ENCODE measurements at places on chromosomes 5 and 9.

GRCh38 chr9:127305838-127306226 lies 41.3 kb downstream of the GARNL3 start:
- DNase-seq, result no peak

DNA sequence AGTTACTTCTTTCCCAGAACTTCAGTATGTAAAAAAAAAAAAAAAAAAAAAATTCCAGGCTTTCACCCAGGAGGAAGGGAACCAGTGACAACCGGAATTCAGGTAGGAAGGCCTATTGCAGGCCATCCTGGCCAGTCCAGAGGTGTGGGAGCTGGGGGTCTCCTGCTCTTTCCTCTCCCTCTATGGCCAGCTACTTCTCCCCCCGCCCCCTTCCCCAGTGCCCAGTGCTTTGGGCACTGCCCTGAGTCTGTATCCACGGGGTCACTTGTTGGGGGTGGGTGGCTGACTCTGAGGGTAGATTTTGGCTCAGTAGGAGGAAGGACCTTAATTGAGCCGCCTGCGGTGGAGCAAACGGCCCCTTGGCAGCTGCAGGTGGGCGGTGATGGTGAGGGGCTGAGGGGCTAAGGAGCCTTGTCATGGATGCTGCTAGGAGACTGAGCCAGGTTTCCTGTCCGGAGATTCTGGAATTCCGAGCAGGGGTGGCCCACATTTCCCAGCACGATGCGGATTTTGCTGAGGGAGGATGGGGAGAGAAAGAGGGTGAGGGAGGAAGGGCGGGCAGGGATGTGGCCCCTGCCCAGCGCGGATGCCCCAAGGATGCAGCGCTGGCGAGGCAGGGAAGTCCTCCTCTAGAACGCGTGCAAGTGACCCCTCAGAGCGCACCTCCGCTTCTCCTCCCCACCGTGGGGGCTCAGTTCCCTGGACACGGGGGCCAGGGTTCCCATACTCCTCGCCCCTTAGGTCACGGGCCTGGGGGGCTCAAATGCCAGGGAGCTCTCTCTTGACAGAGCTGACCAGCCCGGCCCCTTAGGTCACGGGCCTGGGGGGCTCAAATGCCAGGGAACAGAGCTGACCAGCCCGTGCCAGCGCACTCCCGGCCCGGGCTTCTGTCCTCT lies 1.2 kb upstream of the PHF2 start:
- DNase-seq, result no peak

DNA sequence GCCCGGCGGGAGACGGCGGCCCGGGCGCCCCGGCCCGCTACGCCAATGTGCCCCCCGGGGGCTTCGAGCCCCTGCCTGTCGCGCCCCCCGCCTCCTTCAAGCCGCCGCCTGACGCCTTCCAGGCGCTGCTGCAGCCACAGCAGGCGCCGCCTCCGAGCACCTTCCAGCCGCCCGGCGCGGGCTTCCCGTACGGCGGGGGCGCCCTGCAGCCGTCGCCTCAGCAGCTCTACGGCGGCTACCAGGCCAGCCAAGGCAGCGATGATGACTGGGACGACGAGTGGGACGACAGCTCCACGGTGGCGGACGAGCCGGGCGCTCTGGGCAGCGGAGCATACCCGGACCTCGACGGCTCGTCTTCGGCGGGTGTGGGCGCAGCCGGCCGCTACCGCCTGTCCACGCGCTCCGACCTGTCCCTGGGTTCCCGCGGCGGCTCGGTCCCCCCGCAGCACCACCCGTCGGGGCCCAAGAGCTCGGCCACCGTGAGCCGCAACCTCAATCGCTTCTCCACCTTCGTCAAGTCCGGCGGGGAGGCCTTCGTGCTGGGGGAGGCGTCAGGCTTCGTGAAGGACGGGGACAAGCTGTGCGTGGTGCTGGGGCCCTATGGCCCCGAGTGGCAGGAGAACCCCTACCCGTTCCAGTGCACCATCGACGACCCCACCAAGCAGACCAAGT lies 723 bp downstream of the SNX18 start:
- DNase-seq, result no peak

DNA sequence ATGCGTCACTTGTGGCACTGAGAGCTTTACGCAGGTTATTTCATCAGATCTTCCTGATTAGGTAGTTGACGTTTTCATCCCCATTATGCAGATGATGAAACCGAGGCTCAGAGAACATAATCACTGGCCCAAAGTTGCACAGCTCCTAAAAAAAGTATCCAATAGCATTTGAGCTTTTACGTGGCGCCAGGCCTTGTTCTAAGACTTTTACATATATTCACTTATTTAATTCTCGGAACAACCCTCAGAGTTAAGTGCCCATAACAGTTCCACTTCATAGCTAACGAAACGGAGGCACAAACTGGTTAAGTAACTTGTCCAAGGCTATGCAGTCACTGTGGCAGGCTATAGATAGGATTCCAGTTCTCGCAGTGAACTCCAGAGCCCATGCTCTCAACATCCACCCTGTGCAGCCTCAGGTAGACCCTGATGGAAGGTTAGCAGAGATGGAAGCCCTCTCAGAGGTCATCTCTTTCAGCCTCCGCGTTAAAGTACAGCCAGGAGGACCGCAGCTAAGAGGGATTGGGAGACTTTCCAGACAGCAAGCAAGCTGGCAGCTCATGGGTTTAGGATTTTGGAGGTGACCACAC lies 39.3 kb downstream of the AMBP start:
- no peak for DNase-seq

- no peak for DNase-seq
These were observed 2.9 kb downstream of the SPTAN1 start for GRCh38 chr9:128555180-128555721.

DNA sequence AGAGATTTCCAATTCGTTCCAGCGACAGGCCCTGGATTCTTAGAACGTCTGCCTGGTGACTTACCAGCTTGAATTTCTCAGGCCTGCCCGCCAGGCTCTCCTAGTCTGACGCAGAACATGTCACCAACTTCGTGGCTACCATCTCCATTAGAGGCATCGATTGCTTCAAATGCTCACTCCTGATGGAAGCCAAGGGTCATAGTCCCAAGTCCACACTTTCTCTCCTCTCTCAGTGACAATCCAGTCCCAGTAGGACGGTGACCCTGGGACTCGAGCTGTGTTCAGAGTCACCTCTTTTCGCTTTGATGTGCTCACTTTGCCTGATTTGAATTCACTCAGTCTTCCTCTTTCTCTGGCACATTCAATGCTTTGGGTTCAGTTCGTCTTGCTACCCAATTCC lies 94.8 kb downstream of the GADD45G start:
- DNase-seq, result no peak

DNA sequence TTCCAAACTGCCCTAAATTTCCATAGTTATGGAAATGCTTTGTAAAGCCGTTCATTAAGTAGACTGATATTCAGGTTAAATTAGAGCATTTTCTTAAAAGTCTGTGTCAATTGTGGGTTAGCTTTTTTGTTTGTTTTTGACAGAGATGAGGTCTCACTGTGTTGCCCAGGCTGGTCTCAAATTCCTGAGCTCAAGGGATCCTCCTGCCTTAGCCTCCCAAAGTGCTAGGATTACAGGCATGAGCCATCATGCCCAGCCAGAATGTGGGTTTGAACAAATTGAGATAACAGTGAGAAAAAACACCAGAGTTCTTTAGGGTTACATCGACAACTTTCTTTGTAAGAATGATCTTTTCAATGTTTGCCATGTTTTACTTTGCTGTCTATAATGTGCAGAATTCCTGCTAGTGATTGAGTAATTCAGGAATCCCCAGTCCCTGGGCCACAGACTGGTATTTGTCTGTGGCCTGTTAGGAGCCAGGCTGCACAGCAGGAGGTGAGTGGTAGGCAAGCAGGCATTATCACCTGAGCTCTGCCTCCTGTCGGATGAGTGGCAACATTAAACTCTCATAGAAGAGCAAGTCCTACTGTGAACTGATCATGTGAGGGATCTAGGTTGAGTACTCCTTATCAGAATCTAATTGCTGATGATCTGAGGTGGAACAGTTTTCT lies 80.5 kb downstream of the RAI14 start:
- DNase-seq, result no peak

- no peak for DNase-seq
These were observed 12.9 kb downstream of the OR2V2 start for GRCh38 chr5:181160152-181160754.

- DNase-seq, result no peak
These were observed 33.4 kb downstream of the TJP2 start for GRCh38 chr9:69207503-69207902.

DNA sequence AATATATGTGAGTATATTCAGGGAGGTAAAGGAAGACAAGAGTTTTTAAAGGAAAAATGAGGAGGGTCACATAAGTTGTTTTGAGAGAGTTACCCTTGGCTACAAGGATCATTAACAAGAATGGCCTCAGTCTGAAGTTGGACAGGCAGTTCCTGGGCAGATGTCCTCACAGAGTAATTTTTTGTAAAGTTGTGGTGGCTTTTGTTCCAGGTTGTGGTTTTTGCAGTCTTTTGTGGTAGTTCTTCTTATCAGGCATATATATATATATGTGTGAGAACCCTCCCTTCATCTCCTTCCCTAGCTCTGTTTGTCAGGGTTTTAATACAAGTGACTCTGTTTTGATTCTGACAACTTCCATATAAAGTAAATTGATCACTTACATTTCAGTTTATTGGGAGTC lies 60.0 kb downstream of the CSNK1G3 start:
- no peak for DNase-seq

DNA sequence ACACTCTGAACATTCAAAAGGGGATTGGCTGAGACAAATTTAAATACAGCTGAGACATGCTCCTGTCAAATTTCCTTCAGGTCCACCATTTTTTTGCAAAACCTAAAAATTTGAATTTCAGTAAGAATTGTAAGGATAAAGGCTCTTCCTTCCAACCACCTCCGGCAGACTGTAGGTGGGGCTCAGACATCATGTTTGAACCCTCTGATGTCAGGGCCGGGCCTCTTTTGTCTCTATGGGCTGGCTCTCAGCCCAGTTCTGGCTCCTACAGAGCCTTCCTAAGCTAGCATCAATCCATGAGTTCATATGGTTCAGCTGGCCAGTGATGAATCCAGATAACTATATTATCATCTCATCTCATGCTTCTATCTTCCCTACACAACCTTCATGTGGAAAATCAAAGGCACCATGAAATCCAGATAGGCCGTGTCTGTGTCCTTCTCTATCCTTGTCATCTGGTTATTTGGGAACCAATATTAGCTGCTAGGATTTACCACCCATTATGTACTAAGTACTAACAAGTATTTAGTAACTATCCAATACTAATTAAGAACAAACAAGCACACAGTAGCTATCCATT lies 44.2 kb downstream of the NIPSNAP3B start:
- DNase-seq, result no peak

GRCh38 chr5:169875091-169875728 lies 105.1 kb downstream of the INSYN2B start:
- no peak for DNase-seq

- no peak for DNase-seq
These were observed 485.1 kb upstream of the PAPPA start for GRCh38 chr9:115668521-115668920.

GRCh38 chr5:53073348-53073747 lies 36.2 kb downstream of the MOCS2 start:
- no peak for DNase-seq

DNA sequence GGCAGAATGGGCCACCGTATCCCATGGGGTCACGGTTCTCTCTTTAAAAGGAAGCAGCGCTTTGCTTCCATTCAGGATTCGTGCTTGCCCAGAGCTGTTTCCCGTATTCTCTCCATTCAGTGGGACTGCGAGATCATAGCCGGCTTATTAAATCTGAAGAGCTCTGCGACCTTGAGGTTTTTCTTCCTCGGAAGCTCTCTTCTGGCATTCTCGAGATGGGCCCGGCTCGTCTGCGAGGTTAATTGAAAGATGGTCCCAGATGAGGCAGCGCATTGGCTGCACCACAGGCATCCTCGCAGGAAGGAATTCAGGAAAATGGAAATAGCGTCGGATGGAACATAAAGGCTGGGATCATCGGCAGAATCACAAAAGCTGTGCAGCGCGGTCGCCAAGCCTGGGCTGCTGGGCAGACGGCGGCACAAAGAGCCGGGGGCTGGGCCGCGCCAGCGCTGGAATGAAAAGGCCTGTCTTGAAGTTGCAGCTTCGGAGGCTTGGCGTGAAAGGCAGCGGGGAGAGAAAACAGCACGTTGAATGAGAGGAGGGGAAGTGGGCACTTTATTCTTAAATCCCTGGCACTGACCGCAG lies 236.2 kb downstream of the IRX2 start:
- no peak for DNase-seq

GRCh38 chr5:98128846-98129245 lies 644.6 kb upstream of the RGMB start:
- DNase-seq, result no peak

- DNase-seq, result no peak
These were observed 17.3 kb upstream of the GLIS3 start for GRCh38 chr9:4317205-4317604.

DNA sequence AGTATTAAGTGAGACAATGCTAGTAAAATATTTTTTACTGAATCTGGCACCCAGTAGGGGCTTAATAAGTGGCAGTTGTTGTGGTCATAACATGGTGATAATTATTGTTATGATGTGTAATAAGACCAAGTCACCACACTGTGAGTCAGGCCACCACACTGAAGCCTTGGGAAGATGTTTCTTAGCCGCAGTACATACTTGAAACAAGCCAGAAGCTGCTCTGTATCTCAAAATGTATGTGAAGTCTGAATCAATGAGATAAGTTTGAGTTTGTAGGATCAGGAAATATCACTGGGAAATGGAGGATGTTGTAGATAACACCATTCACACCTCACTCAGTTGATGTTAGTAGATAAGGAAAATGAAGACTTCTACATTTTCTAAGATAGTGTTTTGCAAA lies 51.3 kb upstream of the PTPN3 start:
- no peak for DNase-seq

DNA sequence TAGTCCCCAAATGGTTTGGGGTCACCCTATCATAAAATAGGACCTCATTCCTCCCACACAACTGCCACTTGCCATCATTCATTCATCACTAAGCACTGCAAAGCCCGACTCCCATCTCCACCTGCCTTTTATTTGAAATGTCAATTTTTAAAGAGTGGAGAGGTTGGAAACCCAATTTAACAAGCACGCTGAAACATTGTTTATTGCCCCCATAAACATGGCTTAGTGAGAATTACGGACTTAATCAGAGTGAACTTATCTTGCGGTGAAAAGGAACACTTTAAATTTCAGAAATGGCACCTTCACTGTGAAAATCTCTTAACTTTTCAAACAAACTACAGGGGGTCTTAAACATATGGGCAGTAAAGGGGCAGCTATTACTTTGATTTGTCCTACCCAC lies 241.1 kb downstream of the CRB2 start:
- no peak for DNase-seq
